ENCODE measurements at places on chromosomes 3 and 15.
A peak's percentile ranks its signal among the peaks of the same experiment; 100 is the strongest.

DNA sequence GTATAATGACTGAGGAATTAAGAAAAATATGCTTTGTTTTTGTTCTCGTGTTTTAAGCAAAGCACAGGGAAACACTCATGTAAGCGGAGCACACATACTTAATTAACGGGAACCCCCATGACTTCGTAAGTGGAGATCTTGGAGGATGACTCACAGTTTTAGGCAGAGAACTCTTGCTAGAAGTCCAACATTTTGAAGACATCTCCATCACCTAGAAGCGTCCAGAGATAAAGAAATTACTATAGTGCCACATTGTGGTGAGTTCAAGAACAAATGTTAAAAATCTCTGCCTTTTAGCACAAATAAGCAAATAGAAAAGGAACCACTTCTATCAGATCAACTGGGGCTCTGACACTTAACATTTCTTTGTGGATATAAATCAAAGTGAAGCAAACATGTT is 194.1 kb upstream of the ARHGEF26 start:
- DNase-seq: no peak

- DNase-seq: no peak
Observed at GRCh38 chr3:44516230-44516629, 38.8 kb upstream of the ZNF445 start.

- no peak for DNase-seq
Observed at GRCh38 chr3:72065236-72065635, 280.3 kb upstream of the PROK2 start.

DNA sequence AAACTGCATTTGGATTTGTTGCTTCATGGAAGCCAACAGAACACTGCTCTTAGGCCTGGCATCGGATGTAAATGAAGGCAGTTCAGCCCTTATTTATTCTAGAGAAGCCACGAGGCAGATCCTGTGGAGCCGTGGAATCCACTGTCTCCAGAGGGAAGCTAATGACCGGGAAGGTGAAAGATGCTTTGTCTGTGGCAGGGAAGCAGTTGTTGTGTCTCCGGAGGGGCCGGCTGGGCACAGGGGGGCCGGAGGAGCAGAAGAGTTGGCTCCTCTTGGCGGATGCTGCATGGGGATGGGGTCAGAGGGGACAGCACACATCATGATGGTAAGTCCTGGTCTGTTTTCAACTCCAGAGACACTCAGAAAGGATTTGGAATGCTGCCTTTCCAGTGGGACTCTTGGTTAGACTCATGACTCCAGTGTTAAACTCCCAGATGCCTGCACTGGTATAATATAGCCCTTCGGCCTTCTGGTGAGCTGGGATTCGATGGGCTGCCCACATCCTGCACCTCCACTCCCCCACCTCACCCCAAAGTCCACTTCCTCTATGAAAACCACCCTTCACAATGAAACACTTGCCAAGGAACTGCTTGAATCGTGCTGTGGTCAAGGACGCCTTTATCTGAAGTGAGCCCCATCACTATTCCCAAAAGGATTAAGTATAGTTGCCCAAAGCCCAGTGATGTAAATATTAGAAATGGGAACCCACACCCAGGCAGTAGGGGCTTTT is 33.6 kb downstream of the TPM1 start:
- DNase-seq: no peak

GRCh38 chr3:9837701-9838582 is 5.9 kb downstream of the RPUSD3 start:
- no peak for DNase-seq

DNA sequence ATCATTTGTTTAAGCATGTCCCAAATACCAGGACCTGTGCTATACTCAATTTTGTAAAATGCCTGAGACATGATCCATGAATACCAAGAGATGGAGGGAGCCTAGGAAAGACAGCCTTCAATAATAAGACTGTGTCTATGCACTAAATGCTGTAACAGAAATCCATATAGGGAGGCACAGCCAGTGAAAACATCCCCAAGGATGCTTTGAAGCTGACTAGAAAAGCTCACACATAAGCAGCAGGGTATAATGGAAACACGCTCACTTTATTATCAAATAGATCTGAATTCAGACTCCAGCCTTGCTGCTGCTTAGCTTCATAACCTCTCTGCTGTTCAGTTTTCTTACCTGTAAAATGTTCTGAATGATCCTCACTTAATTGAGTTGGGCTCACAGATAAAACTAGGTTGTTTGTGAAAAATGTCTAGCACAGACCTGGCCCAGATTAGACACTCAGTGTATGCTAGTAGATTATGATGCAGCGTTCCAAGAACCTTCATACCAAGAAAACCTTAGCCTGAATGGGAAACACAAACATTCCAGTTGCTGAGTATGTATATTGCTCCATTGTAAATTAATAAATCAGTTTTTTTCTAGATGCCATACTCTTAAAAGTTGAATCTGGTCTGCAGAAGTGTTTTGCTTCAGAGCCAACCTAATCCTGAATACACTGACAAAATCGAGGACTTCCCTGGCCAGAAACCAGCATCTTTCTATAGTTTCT is 3.8 kb upstream of the LARP6 start:
- DNase-seq: no peak

GRCh38 chr3:155069729-155070128 is 10.4 kb upstream of the MME start:
- DNase-seq: no peak

- no peak for DNase-seq
Observed at GRCh38 chr15:100096248-100096600, 245.6 kb downstream of the ADAMTS17 start.

GRCh38 chr3:148598619-148599018 is 99.1 kb upstream of the AGTR1 start:
- no peak for DNase-seq

DNA sequence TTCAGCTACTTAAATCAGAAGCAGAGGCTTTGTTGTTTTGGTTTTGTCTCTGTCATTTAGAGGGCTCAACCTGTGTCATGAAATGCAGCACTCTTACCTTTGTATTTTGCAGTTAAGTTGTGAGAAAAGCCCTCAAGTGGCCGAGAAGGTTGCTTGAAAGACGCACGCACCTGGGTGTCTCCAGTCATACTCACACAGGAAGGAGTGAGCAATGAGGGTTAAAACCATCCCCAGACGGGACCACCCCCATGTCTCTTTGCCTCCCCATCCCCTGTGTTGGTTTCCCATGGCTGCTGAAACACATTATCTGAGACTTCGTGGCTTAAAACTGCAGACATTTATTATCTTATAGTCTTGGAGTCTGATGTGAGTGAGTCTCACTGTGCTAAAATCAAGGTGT is 376.1 kb upstream of the CFAP20DC start:
- DNase-seq: peak; percentile 65

- DNase-seq: no peak
Observed at GRCh38 chr3:160564949-160565441, 376 bp downstream of the KPNA4 start.

DNA sequence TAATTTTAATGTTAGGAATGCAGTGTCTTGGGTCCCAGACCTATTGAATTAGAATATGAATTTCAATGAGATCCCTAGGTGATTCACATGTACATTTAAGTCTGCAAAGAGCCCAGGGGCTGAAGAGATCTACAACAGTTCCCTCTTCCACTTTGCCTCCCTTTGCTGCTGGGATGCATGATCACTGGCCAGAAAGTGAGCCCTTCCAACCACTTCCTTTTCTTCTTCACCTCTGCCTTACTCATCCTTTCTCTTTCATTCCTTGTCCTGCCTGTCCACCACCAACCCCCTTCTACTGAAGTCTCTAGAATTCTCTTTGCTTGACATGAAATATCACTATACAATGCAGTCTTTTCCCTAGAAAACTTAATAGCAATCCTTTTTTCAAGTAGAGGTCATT is 222.4 kb upstream of the LRIG1 start:
- DNase-seq: no peak

GRCh38 chr3:171339598-171339997 is 120.6 kb downstream of the TNIK start:
- no peak for DNase-seq

- no peak for DNase-seq
Observed at GRCh38 chr3:72265256-72266015, 480.5 kb upstream of the PROK2 start.

DNA sequence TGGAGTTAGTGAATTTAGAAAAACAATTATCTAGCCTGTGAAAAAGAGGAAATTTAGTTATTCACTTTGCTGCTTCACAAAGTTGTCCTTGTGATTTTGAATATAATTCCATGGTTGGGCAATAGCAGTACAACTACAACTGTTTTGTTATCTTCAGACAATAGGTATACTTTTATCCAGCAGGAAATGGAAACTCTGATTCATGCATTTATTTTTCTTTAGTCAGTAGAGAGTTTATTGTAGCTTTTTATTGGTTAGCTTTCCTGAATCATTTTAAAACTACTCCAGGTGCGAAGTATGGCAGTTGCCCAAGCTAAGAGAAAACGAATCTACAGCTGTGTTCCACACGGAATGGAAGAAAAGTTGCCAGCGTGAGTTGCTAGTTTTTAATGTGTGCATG is 80.3 kb downstream of the TM4SF4 start:
- no peak for DNase-seq

- no peak for DNase-seq
Observed at GRCh38 chr3:54625805-54626787, 301.8 kb downstream of the LRTM1 start.

GRCh38 chr15:71951134-71951533 is 140.8 kb downstream of the NR2E3 start:
- no peak for DNase-seq

DNA sequence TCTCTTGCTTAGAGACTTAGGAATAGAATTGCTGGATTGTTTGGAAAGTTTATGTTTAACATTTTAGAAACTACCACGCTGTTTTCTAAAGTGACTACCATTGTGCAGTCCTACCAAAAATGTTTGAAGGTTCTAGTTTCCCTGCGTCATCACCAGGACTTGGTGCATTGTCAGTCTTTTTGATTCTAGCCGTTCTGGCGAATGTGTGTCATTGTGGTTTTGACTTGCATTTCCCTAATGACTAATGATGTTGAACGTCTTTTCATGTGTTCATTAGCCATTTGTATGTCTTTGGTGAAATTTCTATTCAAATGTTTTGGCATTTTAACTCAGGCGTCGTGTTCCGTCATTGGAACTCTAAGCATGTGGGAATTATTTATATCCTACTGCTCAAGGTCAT is 58.0 kb downstream of the CHD2 start:
- no peak for DNase-seq
